ENCODE measurements at places on chromosomes 16 and 17. TPM values are rescaled to one million over a fixed set of nuclear protein-coding genes. Genes with fewer than 3 reads are reported as not detected.

HS3ST3B1 gene
- total RNA-seq, result 8.5 TPM

CD300LF gene
- total RNA-seq, result not detected

OTOP2 gene
- total RNA-seq, result not detected

KCNJ18 gene
- not detected for total RNA-seq

DNA sequence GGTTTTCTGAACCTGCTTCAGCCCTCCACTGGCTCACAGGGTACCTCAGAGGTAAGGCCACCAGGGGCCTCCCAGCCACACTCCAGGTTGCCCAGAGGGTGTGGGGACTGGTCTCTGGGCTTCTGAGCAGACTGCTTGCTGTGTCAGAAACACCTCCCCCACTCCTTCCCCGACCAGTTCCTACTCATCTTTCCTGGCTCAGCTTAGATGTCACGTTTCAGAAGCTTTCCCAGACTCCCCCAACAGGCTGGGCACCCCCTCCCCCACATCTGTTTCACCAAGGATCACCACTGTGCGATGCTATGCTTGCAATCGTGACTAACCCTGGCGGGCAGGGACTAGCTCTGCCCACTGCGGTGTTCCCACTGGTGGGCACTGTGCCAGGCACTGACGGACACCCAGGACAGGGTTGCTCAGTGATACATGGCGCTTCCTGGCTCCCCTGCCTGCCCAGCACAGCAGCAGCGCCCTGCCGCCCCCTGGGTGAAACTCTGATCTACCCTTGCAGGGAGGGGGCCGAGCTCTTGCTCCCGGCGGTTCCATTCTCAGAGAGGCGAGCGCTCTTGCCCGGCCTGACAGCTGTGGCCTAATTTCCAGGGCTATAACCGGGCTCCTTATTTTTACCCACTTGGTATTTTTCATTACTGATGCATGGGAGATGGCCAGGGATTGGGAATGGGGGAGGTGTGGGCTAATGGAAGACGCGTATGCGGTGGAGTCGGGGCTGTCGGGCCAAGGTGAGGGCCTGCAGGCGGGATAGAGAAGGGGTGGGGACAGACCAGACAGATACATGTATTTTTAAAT, 29.4 kb upstream of the MTSS2 start:
- peaks cover 13% of the 10 kb centered on the region for H3K36me3 ChIP-seq
- H3K27me3 ChIP-seq, result peaks cover 1% of the 10 kb centered on the region
- H3K27ac ChIP-seq, result no peak overlapping the region
- H3K4me1 ChIP-seq, result peaks cover 41% of the 10 kb centered on the region
- H3K4me3 ChIP-seq, result no peak overlapping the region

GRCh38 chr17:336110-337021, 16.2 kb downstream of the RPH3AL start:
- peaks cover 2% of the 10 kb centered on the region for H3K4me1 ChIP-seq
- H3K36me3 ChIP-seq, result no peaks in the 10 kb centered on the region
- peaks cover 6% of the 10 kb centered on the region for H3K27me3 ChIP-seq
- no peak overlapping the region for H3K27ac ChIP-seq
- no peak overlapping the region for H3K4me3 ChIP-seq

- peaks cover 31% of the 10 kb centered on the region for H3K36me3 ChIP-seq
- H3K27ac ChIP-seq, result no peak overlapping the region
- H3K4me1 ChIP-seq, result peaks cover 17% of the 10 kb centered on the region
- H3K27me3 ChIP-seq, result no peaks in the 10 kb centered on the region
Measured at GRCh38 chr16:19689342-19689741, 28.7 kb downstream of the KNOP1 start.

DNA sequence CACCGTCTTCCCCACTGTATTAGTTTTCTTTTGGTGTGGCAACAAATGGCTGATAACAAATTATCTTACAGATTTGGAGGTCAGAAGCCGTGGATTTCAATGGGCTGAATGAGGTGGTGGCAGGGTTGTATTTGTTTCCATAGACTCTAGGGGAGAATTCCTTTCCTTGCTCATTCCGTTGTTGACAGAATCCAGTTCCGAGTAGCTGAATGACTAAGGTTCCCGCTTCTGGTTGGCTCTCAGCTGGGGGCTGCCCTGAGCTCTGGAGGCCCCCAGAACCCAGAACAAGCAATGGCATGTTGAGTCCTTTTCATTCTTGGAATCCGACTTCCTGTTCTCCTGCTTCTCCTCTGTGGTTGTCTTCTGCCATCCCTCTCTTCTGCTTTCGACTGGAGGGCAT, 280.4 kb downstream of the SNX29 start:
- H3K27ac ChIP-seq, result no peak overlapping the region
- H3K4me1 ChIP-seq, result peaks cover 25% of the 10 kb centered on the region
- H3K36me3 ChIP-seq, result no peaks in the 10 kb centered on the region
- no peak overlapping the region for H3K4me3 ChIP-seq

GRCh38 chr16:14196539-14196938, 125.4 kb downstream of the MRTFB start:
- no peaks in the 10 kb centered on the region for H3K36me3 ChIP-seq
- no peak for DNase-seq
- H3K4me3 ChIP-seq, result no peak overlapping the region

DNA sequence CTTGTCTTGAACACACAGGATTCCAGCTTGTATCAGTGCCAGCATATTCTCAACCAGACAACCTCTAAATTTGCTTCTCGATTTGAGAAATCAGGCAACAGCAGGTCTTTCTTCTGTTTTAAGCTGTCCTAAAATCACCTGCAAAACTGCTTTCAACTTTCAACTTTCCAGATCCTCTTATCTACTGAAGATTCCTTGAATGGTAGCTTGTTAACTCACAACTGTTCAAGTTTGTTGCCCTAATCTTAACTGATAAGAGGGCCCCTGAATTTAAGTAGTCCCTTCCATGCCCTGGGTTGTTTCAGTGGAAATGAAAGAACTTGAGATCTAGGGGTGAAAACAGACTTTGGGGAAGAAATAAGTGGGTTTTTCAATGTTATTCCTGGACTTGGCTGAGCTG, 57.2 kb downstream of the CHD9 start:
- peaks cover 8% of the 10 kb centered on the region for H3K4me1 ChIP-seq
- peak overlapping the region; percentile 9 for H3K27ac ChIP-seq
- H3K4me3 ChIP-seq, result no peak overlapping the region
- no peak for DNase-seq

DNA sequence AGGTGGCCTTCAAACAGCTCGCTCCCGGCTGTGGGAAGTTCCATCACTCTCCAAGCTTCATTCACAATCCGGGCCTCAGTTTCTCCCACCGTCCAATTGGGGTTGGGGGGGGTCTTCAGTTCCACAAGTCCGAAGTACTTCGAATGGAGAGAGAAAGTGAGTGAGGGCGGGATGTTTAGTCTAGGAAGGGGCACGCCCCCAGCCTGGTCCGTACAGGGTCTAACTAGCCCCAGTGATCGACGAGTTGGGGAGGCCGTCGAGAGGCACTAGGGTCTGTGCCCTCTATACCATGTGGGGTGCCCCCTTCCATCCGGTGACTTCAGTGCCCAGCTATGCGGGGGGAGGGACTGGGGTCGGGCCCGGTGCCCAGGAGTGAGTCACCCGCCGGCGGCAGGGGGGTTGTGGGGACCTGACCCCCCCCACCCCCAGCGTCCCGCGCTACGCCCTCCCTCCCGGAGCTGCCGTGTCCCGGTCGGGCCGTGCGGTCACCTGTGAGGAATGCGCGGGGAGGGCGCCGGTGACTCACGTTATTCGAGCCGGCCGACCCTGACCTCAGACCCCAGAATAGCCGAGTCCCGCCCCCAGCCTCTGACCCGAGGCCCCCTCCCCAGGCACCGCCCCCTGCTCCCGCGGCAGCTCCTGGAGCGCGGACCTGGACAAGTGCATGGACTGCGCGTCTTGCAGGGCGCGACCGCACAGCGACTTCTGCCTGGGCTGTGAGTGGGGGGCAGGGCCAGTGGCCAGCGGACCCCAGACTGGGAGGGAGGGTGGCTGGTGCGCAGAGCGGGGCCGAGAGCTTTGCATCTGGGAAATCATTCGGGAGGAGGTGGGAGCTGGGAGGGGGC, 658 bp downstream of the TNFRSF12A start:
- H3K36me3 ChIP-seq, result no peaks in the 10 kb centered on the region
- peak overlapping the region; percentile 65 for H3K4me3 ChIP-seq
- H3K27ac ChIP-seq, result no peak overlapping the region
- DNase-seq, result no peak
- peaks cover 25% of the 10 kb centered on the region for H3K27me3 ChIP-seq
- H3K4me1 ChIP-seq, result peaks cover 26% of the 10 kb centered on the region

GRCh38 chr16:84093120-84093878, 23.4 kb downstream of the MBTPS1 start:
- peaks cover 5% of the 10 kb centered on the region for H3K27me3 ChIP-seq
- DNase-seq, result no peak
- H3K36me3 ChIP-seq, result peaks cover 40% of the 10 kb centered on the region
- H3K4me3 ChIP-seq, result no peak overlapping the region
- no peaks in the 10 kb centered on the region for H3K4me1 ChIP-seq
- H3K27ac ChIP-seq, result no peak overlapping the region

DNA sequence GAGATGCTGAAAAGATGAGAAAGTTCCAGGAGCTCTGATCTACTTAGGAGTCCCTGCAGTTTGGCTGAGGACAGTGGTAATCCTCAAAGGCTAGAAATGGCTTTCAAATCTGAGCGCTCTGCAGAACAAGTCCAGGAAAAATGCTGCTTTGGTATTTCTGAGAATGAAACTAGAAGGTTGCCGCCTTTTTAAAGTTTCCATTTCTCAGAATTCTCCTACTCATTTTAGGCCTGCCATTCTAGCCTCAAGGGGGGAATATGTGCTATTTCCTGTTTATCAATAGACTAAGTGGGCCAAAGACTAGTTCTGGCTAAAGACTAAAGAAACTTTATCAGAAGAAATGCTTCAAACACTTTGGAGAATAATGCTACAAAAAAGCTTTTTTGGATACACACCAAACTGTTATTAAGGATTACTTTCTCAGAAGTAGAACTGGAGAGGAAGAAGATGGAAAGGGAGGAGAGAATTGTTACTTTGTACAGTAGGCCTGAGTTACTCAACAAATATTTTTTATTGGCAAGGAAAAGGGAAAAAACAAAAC, at the start of gene SLFN12L:
Gene SLFN12L (minus strand): TSS at position 78 of the 541 bp plus-strand sequence. CDS start 15,314 bp downstream, outside the sequence.
- H3K27ac ChIP-seq, result no peak within 1 kb of the TSS
- peaks cover 7% of the 10 kb centered on the region for H3K4me1 ChIP-seq
- H3K36me3 ChIP-seq, result no peaks in the 10 kb centered on the region
- no peak within 1 kb of the TSS for H3K4me3 ChIP-seq
- no peak for DNase-seq
- H3K27me3 ChIP-seq, result no peaks in the 10 kb centered on the region

DNA sequence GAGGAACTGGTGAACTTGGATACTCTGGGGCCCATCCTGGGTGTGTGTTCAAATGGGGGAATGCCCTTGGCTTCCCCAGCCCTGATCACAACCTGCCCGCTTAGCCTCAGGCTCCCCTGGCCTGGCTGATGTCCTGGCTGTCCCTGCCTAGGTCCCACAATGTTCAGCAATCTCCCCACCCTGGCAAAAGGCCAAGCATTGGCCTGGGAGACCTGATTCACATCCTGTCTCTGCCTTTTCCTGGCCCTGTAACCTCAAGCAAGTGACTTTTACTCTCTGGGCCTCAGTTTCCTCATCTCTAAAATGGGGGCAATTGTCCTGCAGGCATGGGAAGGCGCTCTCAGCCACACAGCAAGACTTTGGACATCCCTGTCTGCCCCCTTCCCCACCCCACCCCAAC, 14.4 kb downstream of the CPNE2 start:
- H3K4me1 ChIP-seq, result peaks cover 13% of the 10 kb centered on the region
- no peak overlapping the region for H3K4me3 ChIP-seq
- H3K27me3 ChIP-seq, result peaks cover 11% of the 10 kb centered on the region
- no peak for DNase-seq

GRCh38 chr16:4142268-4142667, 26.0 kb upstream of the ADCY9 start:
- H3K4me1 ChIP-seq, result no peaks in the 10 kb centered on the region
- DNase-seq, result no peak
- H3K36me3 ChIP-seq, result no peaks in the 10 kb centered on the region
- H3K27me3 ChIP-seq, result no peaks in the 10 kb centered on the region
- no peak overlapping the region for H3K27ac ChIP-seq

DNA sequence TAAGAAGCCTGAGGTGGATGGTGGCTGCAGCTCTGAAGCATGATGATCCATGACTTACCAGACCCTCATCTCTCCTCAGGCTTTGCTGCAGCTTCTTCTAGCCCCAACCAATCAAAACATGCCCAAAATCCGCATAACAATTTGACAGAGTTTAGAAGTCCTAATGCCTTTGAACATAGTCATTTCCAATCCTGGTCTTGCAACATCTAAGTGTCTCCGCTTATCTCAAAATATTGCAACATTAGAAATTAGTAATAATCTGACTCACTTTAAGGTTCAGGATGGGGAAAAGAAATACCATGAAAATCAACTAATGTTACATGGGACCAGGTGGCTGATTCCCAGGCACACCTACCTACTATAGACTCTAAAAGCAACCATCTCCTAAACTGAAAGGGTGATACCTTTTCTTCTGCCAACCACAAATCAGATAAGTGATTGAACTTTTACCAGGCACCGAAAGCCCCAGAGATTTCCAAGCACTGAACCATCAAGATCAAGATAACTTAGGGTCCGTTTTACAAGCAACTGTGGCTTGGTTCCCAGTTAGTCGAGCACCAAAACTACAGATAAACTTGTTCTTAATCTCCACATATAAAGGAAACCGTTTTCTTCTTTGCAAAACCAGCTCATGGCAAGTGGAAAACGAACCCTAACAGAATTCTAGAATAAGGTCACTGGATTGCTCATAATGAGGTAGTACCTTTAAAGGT, 14.0 kb downstream of the ERN1 start:
- no peak overlapping the region for H3K4me3 ChIP-seq
- no peak overlapping the region for H3K27ac ChIP-seq
- no peak for DNase-seq
- H3K36me3 ChIP-seq, result no peaks in the 10 kb centered on the region
- H3K27me3 ChIP-seq, result no peaks in the 10 kb centered on the region

GRCh38 chr16:27999687-28000086, 63.8 kb downstream of the GSG1L start:
- H3K27ac ChIP-seq, result no peak overlapping the region
- peaks cover 3% of the 10 kb centered on the region for H3K36me3 ChIP-seq
- no peak overlapping the region for H3K4me3 ChIP-seq
- H3K4me1 ChIP-seq, result no peaks in the 10 kb centered on the region

DNA sequence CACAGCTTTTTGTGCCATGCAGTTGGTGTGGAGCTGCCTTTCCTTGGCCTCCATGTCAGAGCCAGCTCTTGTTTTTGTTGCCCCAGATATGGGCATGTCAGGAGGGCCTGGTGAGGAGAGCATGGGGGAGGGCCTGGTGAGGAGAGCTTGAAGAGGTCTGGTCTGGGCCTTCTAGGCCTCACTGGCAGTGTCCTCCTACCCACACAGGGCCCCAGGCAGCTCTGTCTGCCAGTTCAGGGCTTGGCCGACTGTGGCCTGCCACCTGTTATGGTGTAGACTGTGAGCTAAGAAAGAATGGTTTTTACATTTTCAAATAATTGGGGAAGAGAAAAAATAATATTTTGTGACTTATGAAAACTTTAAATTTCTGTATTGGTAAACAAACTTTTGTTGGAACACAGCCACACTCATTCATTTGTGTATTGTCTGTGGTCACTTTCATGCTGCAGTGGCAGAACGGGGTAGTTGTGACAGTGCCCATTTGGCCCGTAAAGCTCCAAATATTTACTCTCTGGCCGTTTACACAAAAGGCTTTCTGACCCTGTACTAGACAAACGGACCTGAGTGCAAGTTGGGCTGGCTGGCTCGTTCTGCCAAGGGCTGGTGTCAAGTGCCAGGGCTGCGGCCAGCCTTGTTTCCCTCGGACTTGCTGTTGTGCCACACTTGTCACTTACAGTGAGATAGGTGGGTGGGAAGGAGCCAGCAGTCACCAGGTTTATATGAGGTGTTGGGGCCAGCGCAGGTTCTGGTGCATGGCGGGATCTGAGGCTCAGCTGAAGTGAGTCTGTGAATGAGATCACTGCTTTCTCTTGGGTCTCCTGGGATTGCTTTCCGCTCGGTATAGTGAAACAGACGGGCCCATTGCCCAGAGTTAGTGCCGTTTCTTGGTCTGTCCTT, 18.2 kb downstream of the PGS1 start:
- peaks cover 57% of the 10 kb centered on the region for H3K36me3 ChIP-seq
- peak overlapping the region; percentile 72 for H3K4me3 ChIP-seq
- peaks cover 49% of the 10 kb centered on the region for H3K4me1 ChIP-seq
- H3K27me3 ChIP-seq, result peaks cover 8% of the 10 kb centered on the region

Data from endothelial cell (in vitro differentiated cells).